Hematopoietic multipotent progenitor cell treated with erythropoietin and hydrocortisone succinate and interleukin-3 and kit ligand, for 6 days (in vitro differentiated cells): ENCODE measurements at places on chromosomes 3 and 15.

- DNase-seq = no peak
These were observed 89.7 kb upstream of the CCNL1 start for GRCh38 chr3:157249606-157250005.

DNA sequence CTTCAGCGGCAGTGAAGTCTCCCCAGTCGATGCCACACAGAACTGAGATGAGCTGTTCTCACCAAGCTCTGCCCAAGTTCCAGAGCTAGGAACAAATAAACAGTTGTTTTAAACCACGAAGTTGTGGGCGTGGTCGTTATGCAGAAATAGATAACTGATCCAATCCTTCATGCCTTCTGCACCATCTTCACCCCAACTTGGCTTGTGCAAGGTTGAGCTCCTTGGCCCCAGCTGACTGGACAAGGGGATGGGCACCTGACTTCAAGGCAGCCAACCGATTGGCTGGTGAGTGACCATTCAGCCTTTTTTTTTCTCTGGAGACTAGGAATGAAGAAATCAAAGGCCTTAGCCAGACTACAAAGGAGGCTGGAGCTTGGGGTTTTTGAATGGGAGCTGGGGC lies 23.9 kb downstream of the LINGO1 start:
- peak; percentile 90 for DNase-seq

- DNase-seq = no peak
These were observed 15.9 kb downstream of the COMMD2 start for GRCh38 chr3:149736175-149736952.

GRCh38 chr3:111031538-111031937 lies 40.1 kb upstream of the NECTIN3 start:
- no peak for DNase-seq

- no peak for DNase-seq
These were observed 86.1 kb downstream of the DLG1 start for GRCh38 chr3:197212290-197212689.

- DNase-seq = no peak
These were observed 125.5 kb upstream of the BHLHE40 start for GRCh38 chr3:4853749-4854140.

GRCh38 chr3:166123576-166123975 lies 286.4 kb upstream of the BCHE start:
- DNase-seq = no peak

DNA sequence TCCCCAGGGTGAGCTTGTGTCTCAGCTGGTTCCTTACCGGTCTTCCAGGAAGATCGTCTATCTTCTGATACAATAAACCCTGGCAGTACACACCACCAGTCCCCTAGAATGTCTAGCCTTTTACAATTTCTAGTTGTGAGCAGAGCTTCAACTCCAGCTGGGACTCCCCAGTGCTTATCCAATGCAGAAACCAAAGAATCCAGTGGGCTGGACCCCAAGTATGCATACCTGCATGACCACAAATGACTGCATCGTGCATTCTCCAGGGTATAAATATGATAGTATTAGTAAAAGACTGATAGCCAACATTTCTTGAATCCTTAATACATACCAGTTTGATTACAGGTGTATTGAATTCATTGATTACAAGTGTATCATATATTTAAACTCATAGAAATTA lies 176.0 kb downstream of the SATB1 start:
- DNase-seq = no peak

DNA sequence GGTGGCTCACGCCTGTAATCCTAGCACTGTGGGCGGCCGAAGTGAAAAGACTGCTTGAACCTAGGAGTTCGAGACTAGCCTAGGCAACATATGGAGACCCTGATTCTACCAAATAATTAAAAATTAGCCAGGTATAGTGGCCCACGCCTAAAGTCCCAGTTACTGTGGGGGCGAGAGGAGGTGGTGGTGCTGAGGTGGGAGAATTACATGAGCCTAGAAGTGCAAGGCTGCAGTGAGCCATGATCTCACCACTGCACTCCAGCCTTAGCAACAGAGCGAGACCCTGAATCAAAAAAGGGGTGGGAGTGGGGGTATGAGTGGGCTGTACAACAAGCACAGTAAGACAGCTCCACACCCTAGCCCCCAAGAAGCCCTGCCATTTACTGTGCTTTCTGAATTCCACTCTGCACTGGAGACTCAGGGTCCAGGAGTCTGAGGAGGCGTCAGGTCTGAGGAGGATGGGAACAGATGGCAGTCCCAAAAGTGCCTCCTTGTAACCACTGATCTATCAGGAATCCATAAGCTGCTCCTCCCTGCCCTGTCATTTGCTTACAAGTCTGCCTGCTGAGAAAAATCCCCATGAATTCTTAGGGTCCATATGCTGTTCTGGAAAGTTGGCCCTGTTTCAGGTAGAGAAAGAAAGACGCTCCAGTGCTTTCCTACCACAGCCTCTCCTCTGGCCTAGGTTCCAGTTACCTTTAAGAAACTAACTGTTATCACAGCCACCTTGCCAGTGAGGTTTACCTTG lies 171.1 kb downstream of the MAGI1 start:
- no peak for DNase-seq

DNA sequence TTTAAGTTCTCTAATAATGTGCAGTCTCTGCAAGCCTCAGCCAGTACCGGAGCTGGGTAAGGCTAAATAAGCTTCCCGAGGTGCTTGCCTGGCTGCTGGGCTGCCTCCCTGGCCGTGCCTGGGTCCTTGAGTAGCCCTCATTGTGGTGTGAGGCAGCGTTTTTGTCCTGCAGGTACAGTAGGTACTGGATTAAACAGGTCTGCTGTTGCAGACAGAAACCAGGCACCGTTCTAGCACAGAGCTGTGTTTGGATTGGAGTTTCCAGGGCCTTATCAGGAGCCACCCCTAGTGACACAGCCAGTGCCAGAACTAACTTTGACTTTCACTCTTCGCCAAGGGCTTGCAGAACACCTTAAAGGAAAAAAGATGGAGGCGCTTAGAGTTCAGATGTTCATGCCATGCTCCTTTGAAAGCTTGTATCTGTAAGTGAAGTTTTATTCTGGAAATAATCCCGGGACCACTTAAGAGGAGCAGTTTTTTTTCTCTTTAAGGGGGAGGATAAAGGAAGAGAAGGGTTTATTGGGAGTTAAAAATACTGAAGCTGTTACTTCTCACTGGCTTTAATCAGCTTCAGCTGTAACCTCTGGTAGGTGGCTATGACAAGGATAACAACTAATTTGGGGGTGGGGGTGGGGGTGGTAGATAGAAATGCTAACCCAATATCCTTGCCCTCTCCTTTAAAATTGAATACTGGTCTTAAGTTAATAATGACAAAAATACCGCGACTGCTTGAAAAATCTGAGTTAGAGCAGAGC lies 126.8 kb downstream of the MITF start:
- DNase-seq = peak; percentile 3

- peak; percentile 30 for DNase-seq
These were observed 24.3 kb downstream of the PGPEP1L start for GRCh38 chr15:98983334-98983733.

DNA sequence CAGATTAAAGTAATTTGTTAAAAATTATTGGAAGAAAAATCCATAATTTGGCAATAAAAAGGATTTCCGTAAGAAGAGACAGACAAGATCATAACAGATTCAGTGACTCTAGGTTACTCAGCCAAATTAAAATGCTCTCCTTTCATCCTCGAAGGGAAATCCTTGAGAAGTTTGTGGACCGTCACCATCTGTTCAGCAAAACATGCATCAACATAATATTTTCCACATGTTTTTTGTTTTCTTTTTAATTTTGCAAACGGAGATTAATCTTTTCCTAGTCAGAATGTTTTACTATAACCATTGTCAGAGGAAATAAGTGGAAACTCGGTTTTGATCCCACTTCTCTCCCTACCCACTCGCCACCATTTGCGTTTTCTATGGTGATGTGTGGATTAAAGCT lies 128.3 kb downstream of the TMCO5A start:
- no peak for DNase-seq

DNA sequence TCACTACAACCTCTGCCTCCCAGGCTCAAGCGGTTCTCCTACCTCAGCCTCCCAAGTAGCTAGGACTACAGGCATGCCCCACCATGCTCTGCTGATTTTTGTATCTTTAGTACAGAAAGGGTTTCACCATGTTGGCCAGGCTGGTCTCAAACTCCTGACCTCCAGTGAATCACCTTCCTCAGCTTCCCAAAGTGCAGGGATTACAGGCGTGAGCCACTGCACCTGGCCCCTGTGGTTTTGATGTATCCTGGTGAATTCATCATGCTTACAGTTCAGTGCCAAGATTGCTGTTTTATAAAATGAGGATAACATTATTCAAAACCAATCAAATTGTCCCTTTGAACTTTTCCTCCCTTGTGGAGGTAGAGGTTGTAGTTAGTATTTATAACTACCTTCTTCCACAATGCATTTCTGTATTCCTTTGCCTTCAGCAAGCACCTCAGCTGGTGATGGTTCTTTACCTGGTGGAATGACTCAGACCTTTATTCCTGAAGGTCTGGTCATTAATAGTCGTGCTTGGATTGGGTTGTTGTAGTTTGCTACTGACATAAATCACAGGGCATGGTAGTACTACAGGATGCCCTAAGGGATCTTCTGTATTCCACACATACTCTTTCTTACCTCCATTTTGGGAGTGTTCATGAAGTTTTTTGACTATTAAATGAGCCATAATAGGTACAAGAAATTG lies 76.9 kb downstream of the UBP1 start:
- no peak for DNase-seq

DNA sequence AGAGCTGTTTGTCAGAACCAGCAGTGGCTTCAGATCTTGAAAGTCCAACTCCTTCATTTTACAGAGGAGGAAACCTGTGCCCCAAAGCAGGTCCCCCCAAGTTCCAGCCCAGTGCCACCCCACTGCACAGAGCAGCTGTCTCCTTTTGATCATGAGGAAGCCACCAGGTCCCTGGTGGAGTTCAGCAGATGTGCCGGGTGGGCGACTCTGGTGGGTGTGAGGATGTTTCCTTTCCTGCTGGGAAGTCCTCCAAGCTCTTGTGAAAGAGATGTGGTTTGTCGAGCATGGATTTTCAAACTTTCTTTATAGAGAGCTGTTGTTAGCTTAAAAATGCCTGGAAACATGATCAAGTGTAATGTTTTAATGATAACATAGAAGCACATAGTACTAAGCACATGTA lies 52.0 kb downstream of the SMAD3 start:
- DNase-seq = no peak

GRCh38 chr15:33132722-33133345 lies 61.7 kb downstream of the FMN1 start:
- peak; percentile 65 for DNase-seq

DNA sequence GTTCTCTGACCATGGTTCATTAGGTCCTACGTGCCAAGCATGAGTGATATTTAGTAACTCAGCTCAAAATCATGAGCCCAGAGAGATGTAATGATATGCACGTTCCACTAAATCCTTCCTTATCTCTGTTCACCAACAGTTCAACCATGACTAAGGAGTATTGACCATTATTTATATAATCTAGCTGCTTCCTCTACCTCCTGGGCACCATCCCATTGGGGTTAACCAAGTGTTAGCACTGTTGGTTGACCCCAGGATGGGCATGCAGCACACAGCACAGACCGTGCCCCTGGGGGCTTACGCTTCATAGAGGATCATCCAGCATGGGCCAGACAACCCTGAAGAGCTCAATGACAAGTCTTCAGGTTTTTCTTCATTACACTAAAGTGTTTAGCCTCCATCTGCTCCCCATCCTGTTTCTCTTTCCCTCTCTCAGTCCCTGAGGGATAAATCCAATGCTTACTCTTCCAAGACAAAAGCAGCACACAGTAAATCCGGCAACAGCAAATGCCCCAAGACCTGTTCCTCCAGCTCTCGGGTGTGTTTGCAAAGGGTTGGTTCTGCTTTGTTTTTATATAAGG lies 10.4 kb downstream of the FAM174B start:
- peak; percentile 53 for DNase-seq

GRCh38 chr3:78861156-78861555 lies 906.6 kb downstream of the ROBO1 start:
- no peak for DNase-seq

DNA sequence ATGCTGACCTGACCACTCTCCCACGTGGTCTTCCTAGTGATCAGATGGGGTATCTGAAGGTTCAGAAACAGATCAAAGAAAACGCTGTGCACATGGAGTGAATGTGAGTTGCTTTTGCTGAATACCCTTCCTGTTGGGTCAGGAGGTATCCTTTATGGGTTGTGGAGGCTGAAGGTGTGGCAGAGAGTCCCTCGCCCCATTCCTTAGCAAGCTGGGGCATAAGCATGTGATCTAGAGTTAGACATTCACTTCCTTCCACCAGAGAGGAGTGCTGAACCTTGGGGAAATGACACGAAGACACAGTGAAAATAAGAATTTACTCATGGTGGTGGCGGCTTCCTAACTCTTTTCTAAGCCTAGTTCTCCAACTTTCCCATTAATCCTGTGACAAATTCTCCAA lies 27.8 kb upstream of the SPTBN5 start:
- no peak for DNase-seq

- DNase-seq = no peak
These were observed 70.5 kb downstream of the PBRM1 start for GRCh38 chr3:52615166-52615565.

DNA sequence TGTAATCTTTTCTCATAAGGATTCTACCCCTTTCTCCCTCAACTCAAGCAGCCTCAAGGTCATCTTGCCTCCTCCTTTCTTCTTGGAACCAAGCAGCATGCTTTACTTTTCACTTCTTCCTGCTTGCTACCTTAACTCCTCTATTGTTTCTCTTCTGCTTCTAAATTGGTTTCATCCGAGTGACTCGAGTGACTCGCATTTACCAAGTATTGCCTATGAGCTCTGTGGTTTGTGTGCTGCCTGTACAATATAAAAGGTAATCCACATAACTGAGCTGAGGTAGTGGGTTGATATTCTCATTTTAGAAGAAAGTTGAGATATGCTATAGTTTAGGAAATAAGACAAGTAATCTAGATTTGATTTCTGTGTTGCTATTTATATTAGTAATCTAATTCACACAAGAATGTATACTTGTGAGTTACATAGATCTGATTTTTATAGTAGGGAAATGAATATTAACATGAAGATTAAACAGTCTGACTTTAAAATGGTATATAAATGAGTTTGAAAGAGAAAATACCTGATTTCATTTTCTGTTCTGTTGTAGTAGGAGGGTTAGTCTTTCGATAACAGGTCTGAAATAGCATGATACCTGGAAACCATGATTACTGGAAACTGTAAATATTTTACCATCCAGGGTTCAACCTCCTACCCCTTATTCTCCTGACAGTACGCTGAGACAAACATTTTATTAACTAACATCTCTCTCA lies 5.5 kb downstream of the HHLA2 start:
- no peak for DNase-seq

DNA sequence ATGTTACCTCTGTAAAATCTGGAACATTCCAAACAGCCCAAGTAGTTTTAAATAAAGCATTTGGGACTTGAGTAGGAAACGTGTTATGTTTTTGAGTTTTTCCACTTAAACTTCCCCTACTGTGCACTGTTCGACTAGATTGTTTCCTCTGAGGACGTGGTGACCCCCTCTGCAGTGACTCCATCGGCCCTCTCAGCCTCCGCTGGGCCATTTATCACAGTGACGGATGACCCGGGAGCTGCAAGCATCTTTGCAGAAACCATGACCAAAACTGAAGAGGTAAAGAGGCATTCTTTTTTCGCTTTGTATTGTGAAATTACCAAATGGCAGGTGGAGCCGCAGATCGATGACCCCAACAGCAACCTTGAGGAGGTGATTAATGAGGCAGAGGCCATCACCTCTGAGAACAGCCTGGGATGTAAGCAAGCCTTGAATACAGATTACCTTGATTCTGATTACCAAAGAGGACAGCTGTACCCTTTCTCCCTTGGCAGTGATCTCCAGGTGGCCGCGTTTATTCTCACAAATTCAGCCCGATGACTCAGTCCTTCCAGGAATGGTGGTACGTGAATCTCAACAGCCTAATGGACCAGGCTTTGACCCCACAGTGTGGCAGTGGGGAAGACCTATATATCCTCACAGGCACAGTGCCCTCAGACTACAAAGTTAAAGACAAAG lies 79.1 kb upstream of the FAN1 start:
- no peak for DNase-seq

GRCh38 chr3:69226071-69226470 lies 103.7 kb upstream of the LMOD3 start:
- no peak for DNase-seq
